ENCODE measurements at places on chromosomes 1 and 21.

DNA sequence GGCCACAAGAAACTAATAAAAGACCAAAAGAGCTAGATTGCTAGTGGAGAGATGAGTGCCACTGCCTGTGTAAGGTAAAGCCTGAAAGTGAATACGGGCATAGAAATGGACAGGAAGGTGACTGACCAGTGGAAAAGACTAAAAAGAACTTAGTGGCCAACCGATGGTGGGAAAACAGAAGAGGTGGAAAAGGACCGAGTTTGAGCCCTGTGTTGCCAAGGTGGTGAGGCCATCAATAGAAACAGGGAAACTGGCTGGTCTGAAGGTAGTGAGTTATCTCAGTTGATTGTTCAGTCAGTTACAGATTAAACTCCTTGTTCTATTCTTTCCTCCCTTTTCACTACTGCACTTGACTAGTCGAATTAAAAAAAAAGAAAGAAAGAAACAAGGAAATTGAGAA lies 2.5 kb downstream of the WDR77 start:
- DNase-seq = no peak

DNA sequence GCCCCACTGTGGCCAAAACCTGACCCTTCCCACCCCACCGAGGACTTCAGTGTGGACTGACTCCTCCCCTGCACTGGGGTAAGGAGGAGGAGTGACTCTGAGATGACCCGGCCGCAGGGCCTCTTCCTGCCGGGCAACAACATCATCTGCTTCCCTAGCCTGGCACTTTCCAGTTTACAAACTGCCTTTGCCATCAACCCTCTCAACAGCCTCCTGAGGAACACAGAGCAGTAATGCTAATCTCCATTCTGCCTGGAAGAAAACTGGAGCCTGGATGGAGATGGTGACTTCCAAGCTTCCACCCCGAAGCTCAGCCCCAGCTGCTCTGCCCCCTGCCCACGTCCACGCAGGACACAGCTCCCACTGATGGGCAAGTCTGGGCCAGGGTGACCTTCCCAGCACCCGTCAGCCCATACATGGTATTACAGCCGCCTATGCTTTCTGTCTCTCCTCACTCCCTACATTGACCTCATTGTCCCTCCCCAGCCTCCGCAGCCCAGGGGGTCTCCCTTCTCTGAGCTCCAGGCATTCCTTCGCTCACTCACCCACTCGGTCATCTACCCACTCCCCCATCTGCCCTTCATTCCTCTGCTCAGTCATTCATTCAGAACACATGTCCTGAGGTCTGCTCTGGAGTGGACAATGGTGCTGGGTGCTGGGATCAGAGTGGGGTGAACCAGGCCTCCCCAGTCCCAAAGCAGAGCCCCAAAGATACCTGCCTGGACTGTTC lies 34.2 kb downstream of the RAP1GAP start:
- DNase-seq = no peak

DNA sequence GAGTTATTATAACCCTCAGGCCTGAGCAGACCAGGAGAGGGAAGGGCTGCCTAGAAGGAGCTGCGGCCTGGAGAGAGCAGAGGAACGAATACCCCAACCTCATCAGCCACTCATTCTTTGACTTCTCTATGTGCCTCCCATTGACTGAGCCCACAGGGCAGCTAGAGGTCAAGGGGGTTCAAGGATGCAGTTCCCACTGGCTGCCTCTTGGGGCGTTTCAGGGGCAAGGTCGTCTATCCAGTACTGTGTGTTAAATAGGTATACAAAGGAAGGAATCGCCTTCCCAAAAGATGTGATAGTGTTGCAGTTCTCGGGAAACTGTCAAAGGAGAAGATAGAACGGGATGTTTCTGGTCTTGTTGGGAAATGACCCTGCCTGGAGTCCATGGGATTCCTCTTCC lies 250.6 kb downstream of the PRDM2 start:
- DNase-seq = no peak

- no peak for DNase-seq
These were observed 398.7 kb downstream of the SMYD3 start for GRCh38 chr1:246108278-246108925.

DNA sequence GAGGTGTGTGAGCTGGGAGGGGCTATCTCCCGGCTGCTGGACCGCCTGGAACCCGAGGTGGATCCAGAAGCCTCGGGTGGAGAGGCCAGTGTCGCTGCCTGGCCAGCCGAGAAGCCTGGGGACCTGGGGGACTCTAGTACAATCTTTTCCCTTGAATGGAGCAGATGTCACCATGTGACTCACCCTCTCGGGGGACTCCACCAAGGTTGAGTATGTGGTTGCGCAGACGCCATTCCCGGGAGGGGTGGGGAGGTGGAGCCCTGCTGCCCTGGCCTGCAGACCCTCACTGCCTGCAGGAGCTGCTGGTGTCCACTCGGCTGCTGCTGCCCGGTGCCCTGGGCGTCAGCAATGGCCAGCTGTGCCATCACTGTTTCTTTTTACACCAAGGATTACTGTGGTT lies 40.3 kb downstream of the TP73 start:
- no peak for DNase-seq

- no peak for DNase-seq
These were observed 118.9 kb upstream of the SYT6 start for GRCh38 chr1:114272593-114272992.

GRCh38 chr1:168420177-168420576 lies 123.6 kb downstream of the XCL2 start:
- no peak for DNase-seq

GRCh38 chr1:24325587-24326449 lies 6.7 kb downstream of the GRHL3 start:
- DNase-seq = no peak

DNA sequence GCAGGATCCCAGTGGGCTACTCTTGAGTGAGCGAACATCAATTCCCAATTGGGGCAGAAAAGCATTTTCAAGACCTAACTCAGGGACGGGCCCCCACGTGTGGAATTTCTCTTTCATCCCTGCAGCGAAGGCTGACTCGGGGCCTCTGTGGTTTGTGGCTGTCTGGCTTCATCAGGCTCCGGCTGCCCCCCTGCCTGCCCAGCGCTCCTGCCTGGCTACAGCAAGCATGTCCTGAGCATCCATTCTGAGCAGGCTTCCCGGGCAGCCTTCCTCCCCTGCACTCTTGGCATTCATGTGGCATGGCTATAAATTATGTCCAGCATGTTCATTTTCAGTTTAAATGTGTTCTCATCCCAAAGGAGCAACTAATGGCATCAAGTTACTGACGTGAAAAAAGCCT lies 588.1 kb downstream of the KIF26B start:
- DNase-seq = no peak

- no peak for DNase-seq
These were observed 99.6 kb downstream of the ELAVL4 start for GRCh38 chr1:50208315-50208714.

DNA sequence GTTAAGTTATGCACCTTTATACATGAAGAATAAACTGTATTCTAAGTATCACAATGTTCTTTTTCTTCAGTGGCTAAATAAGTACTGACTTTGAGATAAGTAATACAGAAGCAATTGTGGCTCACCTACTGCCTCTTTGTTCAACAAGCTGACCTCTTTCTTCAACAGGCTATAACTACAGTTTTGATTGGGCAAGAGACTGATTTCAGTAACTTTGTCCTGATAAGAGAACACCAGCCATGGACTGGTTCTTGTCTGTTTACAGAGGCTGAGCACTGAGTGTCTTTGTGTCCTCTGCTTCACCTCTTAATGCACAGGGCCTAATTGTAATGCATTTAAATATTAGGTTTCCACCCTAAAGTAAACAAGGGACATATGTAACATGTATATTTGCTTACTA lies 34.6 kb upstream of the PDE4B start:
- DNase-seq = no peak

DNA sequence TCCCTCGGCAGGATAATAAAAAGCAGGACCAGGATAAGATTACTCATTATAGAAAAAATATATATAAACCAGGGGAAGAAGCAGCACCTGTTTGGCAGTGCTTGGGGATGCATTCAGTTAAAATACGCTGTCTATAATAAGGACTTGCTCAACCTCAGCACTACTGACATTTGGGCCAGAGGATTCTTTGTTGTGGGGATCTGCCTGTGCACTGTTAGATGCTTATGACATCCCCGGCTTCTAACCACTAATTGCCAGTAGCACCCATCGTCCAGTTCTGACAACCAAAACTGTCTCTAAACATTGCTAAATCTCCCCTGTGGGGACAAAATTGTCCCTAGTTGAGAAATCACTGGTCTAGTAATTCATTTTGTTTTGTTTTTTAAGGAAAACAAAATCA lies 242.1 kb downstream of the SLC45A1 start:
- DNase-seq = no peak

GRCh38 chr1:98824736-98825135 lies 163.2 kb downstream of the SNX7 start:
- no peak for DNase-seq

- no peak for DNase-seq
These were observed 6.4 kb upstream of the RAB4A start for GRCh38 chr1:229264487-229264886.

DNA sequence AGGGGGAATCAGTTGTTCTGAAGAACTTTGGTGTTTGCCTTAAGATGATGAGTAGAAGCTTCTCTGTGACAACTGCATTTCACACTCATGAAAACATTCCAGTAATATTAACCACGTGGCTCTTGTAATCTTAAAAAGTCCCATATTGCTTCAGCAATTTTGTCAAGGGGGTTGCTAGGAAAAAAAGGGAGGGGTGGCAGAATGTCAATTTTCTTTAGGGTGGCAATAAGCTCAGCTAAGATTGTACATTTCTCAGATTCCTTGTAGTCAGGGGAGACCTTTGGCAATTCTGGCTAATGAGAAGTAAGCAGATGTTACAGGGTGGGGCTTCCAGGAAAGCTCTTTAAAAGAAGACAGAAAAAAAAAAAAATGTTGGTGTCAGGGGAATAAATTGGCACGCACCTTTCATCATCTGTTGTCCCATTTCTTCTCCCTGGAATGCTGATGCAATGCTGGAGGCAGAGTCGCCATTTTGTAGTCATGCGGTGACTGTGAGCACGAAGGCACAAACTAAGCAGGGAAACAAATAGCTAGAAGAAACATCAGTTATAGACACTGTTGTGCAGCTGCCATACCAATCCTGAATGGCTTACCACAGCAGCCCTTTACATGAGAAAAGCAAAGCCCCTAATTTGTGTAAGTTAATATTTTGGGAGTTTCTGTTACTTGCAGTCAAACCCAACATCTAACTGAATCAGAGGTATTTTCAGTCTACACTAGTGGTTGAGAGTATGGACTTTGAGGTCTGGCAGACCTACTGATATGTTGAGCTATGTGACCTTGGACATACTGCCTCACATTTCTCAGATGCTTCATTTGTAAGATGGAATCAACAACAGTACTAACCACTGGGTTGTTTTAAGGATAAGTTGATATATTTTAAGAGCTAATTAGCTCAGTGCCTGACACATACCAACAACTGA lies 56.1 kb upstream of the MRPS6 start:
- DNase-seq = no peak

GRCh38 chr1:208821939-208822338 lies 577.8 kb upstream of the PLXNA2 start:
- DNase-seq = no peak

- DNase-seq = no peak
These were observed 663.0 kb downstream of the AJAP1 start for GRCh38 chr1:5317391-5317790.

Measured in epithelial cell of prostate (primary cell).